ENCODE measurements at places on chromosomes 3 and 15. TPM values are rescaled to one million over a fixed set of nuclear protein-coding genes. Genes with fewer than 3 reads are reported as not detected.

DNA sequence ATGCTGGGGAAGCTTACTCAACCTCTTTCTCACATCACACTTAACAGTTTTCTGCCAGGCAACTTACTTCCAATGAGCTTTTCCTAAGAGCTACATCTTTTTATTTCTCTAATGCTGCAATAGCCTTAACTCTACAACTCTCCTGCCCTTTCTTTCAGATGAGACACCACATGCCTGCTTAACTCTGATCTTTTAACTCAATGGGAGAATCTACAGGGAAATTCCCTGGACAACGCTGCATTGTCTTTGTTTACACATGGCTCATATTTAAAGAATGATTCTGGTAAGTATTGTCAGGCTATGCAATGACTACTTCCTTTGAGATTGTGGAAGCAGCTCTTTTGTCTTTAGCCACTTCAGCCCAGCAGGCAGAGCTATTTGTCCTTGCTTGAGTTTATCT is 353.1 kb upstream of the BCHE start:
- no peak for DNase-seq

- DNase-seq, result no peak
These were observed 1.4 kb downstream of the WNT7A start for GRCh38 chr3:13878281-13879101.

GRCh38 chr15:51739061-51739712 is 1.7 kb upstream of the LYSMD2 start:
- DNase-seq, result no peak

DNA sequence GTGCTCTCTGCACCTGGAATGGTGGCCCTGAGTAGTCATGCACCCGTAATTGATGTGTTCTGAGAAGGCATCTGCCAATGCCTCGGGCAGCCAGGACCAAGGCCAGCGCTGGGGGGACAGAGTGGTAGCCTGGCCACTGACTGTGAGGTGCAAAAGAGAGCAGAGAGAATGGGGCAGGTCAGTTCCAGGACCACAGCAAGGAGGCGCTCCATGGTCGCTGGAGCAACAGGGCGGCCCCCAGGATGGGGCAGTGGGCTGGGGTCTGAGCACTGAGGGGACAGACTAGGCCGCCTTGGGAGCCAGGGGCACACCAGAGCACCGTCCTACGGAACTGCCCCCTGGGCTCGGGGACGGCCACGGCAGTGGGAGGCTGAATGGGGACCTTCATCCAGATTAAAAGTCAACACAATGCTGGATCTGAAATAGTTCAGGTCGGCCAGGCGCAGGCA is 48.3 kb upstream of the IQSEC1 start:
- no peak for DNase-seq

GRCh38 chr3:122938783-122939425 is 88.7 kb downstream of the SEMA5B start:
- no peak for DNase-seq

DNA sequence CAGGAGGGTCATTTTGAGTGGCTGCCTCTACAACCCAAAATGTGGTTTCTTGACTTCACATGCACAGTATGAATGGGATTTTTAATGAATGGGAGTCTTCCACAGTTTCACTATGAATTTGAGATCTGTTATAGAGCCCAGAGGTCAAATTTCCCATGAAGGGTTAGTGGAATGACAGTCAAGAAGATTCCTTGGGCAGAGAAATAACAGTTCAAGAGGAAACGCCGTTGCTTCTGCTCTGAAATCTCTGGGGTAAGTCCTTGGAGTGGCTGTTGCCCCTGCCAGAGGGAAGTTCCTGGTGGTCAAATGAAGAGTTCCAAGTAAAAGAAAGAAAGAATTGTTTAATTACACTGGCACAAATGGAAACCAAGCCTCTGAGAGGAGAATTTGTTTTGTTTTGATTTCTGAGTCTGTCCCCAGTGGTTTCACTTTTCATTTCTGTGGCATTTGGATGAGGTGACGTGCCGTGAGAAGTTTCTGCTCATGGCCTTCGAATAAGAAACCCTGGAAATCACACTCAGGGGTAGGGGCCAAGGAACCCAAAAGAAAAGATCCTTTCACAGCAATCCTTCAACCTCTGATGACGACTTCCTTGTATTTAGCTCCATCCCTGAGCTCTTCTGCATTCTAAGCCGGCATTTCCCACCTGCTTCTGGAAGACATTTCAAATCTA is 77.5 kb upstream of the IL12A start:
- DNase-seq, result peak; percentile 36

GRCh38 chr3:42836150-42837123 is 27.2 kb downstream of the ACKR2 start:
- DNase-seq, result no peak

DNA sequence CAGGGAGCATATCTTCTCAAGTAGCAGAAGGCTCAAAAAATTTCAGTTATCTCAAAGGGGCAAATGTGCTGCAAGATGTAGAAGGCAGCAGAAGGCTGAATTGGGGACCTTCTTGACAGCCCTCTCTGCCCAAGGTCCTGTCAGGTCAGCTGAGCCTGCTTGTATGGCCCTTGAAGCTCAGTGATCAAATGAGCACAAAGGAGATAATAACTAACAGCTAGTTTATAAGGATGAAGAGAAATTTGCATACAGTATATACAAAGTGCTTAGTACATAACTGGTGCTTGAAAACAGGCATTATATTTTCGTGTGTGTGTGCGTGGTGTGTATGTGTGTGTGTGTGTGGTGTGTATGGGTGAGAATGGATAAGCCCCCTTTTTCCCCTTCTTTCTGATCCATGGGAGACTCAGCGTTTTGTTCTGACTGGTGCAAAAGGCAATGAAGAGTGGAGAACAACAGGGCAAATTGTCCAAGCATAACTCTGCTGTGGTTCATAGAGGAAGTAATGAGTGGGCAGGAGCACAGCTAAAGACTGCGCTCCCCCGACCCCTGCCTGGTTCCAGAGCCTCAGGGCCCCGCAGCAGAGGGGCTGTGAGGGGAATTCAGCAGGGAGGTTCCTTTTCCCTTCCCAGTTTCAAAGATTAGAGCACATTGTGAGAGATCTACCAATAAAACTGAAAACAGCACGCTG is 356.8 kb upstream of the NR2F2 start:
- DNase-seq, result no peak

DNA sequence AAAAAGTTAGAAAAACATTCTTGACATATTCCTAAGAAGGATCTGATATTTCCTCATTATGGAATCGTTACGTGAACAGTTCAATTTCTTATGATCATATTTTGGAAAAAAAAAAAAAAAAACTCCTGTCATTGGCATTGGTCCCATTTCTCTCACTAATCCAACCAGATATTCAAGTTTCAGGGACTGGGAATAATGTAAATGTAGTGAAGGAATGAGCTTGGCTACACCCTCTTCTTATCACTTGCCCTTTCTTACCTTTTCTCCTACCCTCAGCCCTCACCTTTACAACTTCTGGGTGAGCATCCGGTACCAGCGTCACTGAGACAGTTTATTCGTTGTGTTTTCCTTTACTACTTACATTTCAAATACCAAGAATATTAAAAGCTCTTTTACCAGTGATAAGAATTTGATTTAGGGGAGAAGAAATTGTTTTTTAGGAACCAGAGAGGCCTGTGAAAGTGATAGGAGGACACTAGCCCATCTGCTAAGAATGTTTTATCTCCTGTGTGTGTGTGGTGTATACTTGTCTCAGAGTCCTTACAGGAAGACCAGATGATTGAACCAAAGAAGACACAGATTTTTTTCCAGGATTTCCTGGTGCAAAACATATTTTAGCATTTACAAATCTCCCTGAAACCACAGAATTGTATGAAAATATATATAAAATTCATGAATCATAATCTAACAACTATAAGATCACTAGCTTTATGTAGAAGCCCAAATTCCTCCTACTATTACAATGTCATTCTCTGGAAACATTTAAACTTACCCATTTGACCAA is 946.7 kb downstream of the ZPLD1 start:
- DNase-seq, result no peak

DNA sequence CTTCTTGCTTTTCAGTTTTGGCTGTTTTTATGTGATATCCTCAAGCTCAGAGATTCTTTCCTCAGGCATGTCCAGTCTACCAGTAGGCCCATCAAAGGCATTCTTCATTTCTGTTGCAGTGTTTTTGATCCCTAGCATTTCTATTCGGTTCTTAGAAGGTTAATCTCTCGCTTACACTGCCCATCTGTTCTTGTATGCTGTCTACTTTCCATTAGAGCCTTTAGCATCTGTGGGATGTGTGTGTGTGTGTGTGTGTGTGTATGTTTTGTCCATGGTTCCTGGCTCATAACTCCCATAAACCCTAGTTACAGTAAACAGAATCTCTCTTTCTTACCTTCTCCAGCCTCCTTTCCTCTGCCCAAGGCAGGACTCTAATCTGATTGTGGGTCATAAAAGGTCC is 5.1 kb upstream of the SLC22A13 start:
- no peak for DNase-seq

DNA sequence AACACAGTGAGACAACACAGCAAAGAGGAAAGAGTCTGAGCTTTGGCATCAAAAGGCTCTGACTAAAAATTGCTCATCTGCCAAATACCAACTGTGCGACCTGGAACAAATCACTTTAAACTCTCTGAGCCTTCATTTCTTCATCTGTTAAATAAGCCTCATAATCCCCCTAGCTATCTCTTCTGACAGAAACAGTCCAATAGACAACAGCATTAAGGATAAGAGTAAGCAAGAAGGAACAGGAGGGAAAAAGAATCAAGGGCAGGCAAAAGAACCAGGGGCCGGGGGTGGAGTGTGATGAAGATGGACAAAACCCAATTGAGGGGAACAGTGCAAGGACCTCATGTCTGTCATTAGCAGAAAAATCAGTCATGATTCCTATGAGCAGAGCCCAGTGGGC is 79.4 kb upstream of the SETMAR start:
- DNase-seq, result no peak

DNA sequence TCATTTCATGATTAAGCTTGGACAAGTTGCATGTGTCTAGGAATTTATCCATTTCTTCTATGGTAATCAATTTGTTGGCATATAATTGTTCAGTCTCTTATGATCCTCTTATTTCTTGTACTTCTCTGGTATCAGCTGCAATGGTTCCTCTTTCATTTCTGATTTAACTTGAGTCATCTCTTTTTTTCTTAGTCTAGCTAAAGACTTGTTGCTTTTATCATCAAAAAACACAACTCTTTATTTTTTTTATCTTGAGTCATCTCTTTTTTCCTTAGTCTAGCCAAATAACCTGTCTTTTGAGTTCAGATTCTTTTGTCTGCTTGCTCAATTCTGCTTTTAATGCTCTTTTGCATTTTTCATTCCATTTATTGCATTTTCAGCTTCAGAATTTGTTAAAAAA is 37.3 kb downstream of the UBE3A start:
- DNase-seq, result no peak

DNA sequence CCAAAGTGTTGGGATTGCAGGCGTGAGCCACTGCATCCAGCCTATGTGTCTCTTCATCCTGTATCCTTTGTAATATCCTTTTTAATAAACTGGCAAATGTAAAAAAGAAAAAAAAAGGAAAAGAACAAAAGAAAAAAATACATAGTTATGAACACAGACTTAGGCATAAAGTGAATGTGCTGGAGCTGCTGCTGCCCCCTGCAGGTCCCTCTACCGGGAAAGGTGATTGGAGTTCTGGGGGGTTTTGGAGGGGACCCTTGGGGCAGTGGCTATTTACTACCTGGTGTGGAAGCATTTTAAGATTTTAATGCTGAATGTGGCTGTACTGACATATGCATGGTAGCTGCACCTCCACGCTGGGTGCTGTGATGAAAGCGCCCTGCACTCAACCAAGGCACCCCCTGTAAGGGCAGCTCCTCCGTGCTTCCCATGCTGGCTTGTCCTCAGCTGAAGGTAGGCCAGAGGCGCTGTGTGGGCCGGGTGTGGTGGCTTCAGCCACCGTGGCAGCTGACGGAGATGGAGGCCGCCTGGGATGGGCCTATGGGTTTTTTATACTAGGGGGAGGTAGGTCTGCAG is 49.9 kb downstream of the RPLP1 start:
- DNase-seq, result no peak

DNA sequence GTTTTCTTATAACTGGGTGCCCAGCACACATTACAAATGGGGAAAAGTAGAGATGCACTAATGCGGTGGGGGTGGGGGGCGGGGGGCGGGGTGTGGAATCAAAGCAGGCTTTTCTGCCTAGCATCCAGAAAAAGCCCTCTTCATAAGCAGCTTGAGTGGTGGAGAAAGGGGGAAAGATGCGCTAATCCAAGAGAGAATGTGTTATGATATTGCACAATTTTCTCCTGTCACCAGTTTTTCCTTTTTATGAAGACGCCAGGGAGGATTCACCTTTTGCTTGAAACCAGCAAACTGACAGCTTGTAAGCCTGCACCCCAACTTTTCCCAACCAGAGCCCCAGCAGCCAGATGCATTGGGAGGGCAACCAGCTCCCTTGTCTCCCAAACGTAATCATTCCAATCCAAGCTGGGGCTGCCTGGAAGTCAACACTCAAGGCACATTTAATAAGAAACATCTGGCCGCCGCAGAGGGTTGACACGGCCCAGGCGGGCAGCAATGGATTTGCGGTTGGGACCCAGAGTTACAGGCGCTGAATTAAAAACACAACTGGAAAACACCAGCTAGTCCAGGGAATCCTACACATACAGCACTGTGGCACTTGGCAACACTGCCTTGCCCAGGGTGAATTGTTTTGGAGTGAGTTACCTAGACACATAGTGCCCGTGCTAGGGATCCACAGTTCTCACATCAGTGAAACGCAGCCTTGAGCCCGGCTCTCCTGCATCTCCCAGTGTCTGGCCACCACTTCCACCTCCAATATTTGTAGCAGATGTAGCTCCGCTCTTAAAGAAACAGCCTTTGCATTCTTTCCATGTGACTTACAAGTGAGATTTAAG is 218.5 kb upstream of the PRICKLE2 start:
- DNase-seq, result no peak

- DNase-seq, result no peak
These were observed 123.5 kb downstream of the NUP210 start for GRCh38 chr3:13296662-13297061.

DNA sequence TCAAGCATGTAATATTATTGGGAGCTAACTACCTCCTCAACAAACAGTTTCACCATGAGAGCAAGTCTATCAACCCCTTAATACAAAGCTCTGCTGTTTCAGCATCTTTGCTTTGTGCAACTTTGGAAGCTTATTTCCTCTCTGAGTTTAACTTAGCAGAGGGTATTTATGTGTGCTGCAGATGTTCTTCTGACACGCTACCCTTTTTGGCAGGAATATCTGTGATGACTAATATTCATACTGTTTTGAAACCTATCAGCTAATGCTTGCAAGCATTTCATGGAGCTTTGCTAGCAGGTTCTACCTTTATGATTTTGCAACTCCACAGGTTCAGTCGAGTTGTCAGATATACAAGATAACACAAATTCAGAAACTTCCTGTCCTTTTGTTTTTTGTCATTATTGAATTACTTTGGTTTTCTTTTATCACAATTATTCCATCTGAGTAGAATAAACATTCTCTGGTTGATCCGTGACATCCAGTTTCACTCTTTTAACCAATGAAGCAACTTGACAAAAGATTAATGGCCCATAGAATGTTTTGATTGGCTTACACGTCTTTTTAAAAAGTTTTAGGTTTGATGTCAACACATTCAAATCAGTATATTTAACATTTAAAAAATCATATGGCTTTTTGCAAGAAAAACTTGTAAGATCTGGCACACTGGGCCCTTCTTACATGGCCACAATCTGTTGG is 1.7 kb upstream of the SLC9A9 start:
- DNase-seq, result no peak

The GOLGA6B gene
- not detected for total RNA-seq

The PIF1 gene
- 7.0 TPM for total RNA-seq

The PPARG gene
- 3.3 TPM for total RNA-seq

The NAALADL2 gene
- 1.7 TPM for total RNA-seq

The CAMKV gene
- total RNA-seq, result 0.32 TPM

The RARRES1 gene
- total RNA-seq, result 0.58 TPM

Measured in SK-MEL-5 (cell line).